ENCODE measurements at places on chromosomes 1 and 21.

DNA sequence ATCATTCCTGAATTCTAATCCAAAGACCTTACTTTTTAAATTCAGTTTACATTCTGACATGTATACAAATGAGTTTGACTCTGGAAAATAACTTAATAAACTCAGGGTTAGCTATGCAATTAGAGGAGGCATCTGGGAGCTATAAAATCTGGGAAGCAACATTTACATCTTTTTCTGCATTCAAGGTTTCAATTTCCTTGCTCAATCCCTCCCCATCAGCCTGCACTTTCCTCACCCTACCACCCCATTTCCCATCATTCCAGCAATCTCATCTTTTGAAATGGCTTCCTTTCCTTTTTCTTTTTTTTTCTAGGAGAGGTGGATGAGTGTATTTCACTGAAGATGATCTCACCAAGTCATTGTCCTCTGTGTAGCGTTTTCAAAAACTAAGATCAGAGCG is 65.3 kb upstream of the BEND5 start:
- DNase-seq = no peak

GRCh38 chr1:1996207-1996651 is 7.4 kb downstream of the CFAP74 start:
- DNase-seq = peak; percentile 65

DNA sequence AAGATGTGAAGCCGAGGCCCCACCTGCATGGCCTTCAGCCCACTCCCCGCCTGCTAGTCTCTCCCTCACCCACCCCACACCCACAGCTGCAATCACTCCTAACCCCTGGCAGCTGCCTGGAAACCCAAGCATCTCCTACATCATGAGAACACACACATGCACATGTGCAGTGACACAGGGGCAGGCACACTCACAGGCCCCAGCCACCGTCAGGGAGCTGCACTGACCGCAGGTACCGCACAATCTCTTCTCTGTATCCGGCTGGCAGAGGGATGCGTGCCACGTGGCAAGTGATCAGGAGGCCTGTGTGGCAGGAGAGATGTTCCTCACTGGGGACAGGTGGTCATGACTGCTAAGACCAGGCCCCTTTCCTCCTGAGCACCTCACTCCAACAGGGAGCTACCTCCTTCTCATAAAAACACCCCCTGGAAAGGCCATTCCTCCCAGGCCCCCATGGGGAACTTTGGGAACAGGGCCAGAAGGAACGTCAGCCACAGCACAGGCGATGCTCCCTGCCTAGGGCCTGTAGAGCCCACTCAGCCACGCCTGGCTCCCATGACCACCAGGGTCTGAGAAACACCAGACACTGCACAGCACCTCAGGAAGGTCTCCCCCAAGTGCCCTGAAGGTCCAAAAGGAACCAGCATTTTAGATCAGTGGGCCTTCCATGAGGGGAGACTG is 6.0 kb downstream of the LSS start:
- no peak for DNase-seq

GRCh38 chr1:37477946-37478345 is 3.6 kb downstream of the ZC3H12A start:
- no peak for DNase-seq

DNA sequence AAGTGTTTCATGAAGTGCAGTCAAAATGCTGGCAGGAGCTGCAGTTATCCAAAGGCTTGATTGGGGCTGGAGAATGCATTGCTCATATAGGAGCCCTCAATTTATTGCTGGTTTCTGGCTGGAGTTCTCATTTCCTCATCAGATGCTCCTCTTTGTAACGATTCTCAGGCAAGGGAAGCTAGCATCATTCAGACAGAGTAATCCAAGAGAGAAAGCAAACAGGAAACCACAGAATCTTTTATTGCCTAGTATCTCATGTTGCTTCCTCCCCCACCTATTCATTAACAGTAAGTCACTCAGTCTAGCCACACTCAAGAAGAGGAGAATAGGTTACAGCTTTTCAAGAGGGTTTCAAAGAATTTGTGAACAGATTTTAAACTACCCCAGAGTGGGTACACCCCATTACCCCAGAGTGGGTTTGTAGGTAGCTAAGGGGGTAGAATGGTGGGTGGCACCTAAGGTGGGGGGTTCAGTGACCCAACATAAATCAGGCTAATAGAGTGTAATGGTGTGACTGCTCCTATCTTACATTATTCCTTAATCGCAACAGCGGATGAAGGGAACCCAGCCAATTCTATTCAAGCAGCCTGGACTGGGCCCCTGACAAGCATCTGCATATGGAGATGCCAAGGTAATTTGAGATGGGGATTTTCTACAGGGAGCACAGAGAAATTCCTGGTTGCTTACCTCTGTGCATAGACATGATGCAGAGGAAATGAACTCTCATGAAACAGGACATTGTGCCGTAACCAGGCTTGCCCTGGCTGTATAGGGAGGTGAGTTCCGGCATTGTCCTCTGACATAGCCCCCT is 67.1 kb downstream of the KCNJ15 start:
- DNase-seq = peak; percentile 5

Measured in hematopoietic multipotent progenitor cell treated with erythropoietin and hydrocortisone succinate and interleukin-3 and kit ligand, for 6 days (in vitro differentiated cells).